ENCODE measurements at places on chromosomes 5 and 9. TPM values are rescaled to one million over a fixed set of nuclear protein-coding genes. Genes with fewer than 3 reads are reported as not detected.

DNA sequence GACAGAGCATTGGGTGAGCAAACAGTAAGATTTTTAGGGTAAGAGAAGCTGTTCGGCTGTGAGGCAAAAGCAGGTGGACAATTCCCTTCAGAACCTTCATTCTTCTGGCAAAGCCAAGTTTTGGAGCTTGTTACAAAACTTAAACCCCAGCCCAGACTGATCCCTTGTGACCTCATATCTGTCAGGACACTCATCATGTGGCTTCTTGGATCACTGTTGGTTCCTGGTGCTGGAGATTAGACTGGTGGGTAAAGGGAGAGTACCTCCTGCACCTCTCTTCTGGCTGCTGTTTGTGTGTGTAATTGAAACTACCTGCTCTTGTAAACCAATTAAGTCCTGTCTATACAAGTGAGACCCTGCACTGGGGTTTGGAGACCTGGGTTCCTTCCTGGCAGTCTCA lies 21.0 kb downstream of the LARP1 start:
- no peak for DNase-seq

DNA sequence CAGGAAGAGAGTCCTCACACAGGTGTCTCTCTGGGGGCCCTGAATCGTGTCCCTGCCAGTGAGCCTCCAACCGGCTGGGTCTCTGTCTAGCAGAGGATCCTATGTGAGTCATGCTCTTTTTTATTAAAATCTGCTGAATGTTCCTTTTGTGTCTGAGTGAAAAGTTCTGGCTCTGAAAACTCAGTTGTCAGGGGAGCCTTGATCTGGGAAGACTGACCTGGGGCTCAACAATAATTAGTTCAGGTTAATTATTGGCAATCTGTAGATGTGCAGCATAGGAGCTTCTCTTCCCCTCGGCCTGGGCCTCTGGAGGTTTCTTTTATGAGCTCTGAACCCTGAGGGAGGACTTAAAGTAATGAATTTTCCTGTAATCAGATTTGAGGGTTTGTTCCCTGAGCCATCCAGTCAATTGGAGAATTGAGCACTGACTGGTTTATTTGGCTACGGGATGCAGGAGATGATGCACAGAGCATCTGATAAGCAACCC lies 45.2 kb downstream of the ALG2 start:
- DNase-seq = no peak

- DNase-seq = peak; percentile 30
Observed at GRCh38 chr9:87372356-87372851, 125.3 kb upstream of the DAPK1 start.

ORM2 gene
- 215 TPM for polyA plus RNA-seq

- DNase-seq = no peak
Observed at GRCh38 chr9:33151601-33152000, 15.5 kb downstream of the B4GALT1 start.

WHRN gene
- 4.5 TPM for polyA plus RNA-seq

DNA sequence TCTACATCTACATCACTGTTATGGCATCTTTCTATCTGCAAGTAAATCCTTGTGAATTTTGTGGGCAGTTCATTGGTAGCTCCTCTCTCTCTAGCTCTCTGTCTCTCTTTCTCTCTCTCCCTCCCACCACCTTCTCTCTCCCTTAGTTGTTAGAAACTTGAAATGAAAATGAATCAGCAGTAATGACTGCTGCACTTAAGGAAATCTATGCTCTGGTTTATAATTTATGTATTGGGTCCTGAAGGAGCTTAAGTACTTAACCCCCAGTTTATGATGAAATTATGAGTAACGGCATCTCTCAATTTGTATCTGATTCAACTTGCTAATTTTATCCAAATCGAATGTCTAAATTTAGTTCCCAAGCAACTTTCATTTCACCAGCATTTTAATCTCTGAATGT lies 52.0 kb upstream of the PTGER4 start:
- DNase-seq = no peak

DNA sequence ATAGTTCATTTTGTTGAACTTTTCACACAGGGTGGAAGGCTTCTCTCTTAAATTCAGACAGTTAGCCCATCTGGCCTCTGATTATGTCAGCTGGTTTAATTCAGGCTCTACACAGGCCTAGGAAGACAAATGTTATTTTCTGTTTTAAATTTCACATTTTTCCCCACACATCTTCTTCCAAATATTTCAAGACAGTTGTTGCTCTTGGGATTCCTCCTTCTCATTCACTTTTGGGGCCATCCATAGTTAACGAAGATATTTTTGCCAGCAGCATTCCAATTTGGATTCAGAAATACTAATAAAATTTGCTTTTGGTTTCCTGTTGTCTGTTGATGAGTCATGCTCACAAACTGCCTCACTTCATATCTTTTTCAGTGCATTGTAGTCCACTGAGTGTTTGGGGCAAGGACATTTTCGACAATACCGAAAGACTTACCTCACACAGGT lies 475.4 kb downstream of the DMAC1 start:
- DNase-seq = no peak

DNA sequence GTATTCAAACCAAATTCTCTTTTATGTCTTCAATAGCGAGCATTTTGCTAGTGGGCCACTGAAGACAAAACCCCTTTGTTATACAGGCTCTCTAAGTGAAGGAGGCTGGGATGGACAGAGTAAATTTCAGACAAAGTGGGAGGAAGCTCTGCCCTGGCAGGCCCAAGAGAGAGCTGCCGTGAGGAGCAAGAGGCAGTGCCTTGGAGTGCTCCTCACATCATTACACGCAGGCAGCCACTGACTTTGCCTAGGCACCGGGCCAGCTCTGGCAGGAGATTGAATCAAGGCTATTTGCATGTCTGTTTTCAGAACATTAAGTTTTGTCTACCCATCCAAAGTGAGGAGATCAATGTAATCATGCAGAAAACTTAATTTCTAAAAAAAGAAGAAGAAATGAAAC lies 167.7 kb downstream of the CCDC192 start:
- DNase-seq = peak; percentile 74

DNA sequence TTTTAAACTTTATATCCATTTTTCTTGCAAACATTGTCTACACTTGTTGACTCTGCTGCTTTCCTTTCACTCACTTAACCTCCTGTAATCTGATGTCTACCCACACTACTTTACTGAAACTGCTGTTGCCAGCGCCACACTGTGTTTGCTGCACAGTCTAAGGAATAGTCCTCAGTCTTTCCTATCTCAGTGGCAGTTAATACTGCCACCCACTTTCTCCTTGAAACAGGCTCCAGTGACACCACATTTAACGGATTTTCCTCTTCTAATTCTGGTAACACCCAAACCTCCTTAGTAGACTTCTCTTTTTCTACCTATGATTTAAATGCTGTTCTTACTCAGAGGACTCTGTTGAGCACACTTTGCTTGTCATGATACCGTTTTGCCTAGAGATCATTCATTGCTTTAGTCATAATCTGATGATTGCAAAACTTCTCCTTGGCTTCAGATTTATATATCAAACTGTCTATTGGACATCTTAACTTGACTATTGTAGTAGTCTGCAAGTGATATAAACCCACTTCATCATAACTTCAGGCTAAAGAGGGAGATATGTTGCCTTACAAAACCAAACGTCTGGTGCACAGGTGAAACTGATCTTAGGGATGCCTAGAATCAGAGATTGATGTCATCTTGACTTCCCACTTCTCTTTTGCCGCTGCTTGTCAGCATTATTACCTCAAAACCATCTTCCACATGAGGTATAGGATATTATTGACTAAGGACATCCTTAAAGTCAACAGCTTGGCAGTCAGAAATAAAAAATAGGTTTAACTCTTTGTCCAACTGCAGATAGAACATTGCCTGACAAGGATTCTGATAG lies 94.1 kb downstream of the CDC42SE2 start:
- DNase-seq = no peak

DNA sequence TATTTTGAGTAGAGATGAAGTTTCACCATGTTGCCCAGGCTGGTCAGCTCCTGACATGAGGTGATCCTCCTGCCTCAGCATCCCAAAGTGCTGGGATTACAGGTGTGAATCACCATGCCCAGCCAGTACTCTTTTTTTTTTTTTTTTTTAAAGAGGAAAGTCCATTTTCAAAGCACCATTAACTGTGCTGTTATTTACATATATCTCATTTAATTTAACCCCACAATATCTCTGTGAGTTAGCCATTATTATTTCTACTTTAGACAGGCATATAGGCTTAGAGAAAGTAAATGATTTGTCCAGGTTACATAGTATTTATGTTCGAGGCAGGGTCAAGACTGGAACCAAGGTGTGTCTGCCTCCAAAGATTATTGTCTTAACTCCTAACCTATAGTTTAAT lies 50.7 kb downstream of the ATG10 start:
- DNase-seq = no peak
